ENCODE measurements at places on chromosomes 6 and 20.
A peak's percentile ranks its signal among the peaks of the same experiment; 100 is the strongest.

- DNase-seq, result no peak
Measured at GRCh38 chr6:25175196-25175595, 104.0 kb upstream of the CARMIL1 start.

- no peak for DNase-seq
Measured at GRCh38 chr20:32841632-32842031, 17.1 kb upstream of the EFCAB8 start.

- DNase-seq, result no peak
Measured at GRCh38 chr6:21061892-21062291, 527.6 kb downstream of the CDKAL1 start.

- DNase-seq, result no peak
Measured at GRCh38 chr20:4041748-4042411, 26.5 kb upstream of the RNF24 start.

DNA sequence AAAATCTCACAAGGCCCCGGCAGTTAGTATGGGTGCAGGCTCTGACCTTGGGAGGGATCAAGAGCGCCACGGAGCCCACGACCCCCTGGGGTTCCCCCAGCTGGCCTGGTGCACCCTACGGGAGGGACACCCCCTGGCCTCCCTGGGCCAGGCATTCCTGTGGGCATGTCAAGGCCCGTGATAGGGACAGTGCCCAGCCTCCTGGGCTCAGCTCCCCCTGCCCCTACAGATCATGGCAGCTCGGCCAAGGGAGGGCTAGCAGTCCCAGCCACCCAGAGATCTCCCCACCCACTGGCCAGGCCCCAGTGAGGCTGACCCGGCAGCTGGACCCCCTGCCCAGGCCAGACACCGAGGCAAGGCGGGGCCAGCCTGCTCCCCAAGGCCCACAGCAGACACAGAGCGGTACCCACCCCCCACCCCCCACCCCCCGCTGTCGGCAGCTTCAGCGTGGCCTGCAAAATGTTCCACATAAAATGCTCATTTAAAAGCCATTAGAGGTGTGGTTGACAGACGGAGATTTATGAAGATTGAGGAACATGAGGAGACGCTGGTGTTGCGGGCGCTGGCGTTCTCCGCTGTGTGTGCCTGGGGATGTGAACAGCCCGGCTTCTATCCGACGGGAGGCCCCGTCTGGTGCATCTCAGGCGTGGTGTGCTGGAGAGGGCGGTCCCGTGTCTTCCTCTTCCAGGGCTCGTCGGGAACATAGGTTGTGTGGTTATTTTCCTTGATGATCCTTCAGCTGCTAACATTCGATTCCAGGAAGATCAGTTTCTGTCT lies 188.5 kb downstream of the TAF4 start:
- no peak for DNase-seq

DNA sequence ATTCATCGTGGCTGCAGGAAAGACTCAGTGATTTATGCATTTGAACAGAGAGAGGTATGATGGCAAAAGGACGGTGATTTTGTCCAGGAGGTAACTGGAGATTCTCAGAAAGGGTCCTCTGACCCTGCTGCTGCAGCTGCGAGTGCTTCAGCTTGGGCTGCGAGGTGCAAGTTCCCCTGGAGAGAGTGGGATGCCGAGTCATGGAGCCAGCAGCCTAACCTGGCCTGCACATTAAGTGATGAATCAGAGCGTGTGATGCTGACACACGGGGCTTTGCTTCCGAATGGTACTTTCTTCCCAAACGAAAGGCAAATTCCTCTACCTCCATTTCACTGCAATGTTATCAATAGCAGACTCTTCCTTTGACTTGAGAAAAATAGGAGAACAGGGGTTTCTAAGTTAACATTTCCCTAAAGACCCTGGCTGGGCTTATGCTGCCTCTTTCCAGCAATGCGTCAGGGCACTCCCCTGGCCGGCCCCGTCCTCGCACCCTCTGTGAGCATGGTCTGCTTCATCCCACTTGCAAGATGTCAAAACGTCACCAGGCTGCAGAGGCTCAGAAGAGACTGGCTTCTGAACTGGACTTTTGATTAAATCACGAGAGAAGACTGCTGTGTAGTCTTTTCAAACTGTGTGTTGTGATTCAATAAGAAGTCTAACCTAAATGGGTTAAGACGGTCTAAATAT lies 628.0 kb upstream of the AGPAT4 start:
- no peak for DNase-seq

- no peak for DNase-seq
Measured at GRCh38 chr6:40369891-40370290, 217.3 kb downstream of the LRFN2 start.

GRCh38 chr6:163354761-163355425 lies 59.6 kb upstream of the QKI start:
- no peak for DNase-seq

DNA sequence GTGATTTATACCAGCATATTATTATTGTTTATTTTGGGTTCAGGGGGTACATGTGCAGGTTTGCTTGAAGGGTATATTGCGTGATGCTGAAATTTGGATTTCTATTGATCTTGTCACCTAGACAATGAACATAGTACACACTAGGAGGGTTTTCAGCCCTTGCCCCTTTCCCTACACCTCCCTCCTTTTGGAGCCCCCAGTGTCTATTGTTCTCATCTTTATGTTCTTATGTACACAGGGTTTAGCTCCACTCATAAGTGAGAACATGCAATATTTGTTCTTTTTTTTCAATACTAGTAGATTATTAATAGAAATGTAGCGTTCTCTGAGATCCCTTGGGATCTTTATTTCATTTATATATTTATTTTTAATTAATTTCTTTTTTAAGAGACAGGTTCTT lies 79.2 kb upstream of the MRAP2 start:
- no peak for DNase-seq

DNA sequence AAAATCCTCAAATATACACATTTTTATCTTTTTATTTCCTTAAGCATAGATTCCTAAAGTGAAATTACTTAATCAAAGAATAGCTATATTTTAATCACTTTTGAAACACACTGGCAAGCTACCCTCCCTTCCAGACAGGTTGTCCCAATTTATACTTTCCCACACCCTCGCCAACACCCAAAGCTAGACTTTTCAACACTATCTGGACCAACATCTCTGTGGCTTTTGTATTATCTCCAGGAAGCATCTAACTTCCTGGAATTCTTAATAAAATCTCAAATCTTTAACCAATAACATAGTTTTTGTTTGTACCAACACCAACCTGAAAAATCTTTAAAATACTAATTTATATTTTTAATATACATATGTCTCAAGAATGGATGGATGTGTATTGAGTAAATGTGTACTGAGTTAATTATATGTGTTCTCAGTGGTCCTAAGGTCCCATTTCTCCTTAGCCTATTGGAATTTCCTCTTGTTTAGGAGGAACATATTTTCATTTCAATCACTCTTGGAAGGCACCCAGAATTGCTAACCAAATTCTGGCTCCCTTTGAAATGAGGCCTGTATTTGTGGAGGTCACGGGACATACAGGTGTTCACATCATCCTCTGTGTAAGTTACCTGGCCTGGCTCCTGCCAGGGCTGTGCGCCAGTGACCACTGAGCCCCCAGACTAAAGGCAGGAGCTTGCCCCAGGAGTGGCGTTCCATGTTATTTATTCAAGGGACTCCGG lies 17.4 kb upstream of the GFOD1 start:
- no peak for DNase-seq

DNA sequence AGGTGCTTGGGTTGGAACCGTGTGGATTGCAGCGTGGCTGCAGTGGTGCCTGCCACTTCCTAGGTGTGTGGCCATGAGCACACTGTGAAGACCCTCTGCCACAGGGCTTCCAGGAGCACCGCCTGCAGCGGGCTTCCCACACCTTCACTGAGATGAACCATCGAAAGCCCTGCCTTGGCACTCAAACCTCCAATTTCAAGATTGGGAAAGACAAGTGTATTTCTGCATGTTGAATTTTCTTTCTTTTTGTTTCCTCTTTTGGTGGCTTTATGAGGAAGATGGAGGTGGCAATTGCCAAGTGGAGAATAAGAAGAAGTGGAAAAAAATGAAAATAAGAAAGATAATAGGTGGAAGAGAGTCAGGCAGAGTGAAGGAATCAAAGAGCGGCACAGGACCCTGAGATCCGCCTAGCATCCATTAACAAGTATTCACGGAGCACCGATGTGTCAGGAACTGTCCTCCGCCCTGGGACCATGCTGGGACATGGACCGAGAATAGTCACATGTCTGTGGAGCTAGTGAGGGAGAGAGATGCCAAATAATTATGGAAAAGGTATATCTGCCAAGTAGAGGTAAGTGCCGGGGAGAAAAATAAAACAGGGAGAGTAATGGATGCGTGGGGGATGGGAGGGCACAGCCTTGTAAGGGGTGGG lies 159.9 kb downstream of the BCAS1 start:
- no peak for DNase-seq

DNA sequence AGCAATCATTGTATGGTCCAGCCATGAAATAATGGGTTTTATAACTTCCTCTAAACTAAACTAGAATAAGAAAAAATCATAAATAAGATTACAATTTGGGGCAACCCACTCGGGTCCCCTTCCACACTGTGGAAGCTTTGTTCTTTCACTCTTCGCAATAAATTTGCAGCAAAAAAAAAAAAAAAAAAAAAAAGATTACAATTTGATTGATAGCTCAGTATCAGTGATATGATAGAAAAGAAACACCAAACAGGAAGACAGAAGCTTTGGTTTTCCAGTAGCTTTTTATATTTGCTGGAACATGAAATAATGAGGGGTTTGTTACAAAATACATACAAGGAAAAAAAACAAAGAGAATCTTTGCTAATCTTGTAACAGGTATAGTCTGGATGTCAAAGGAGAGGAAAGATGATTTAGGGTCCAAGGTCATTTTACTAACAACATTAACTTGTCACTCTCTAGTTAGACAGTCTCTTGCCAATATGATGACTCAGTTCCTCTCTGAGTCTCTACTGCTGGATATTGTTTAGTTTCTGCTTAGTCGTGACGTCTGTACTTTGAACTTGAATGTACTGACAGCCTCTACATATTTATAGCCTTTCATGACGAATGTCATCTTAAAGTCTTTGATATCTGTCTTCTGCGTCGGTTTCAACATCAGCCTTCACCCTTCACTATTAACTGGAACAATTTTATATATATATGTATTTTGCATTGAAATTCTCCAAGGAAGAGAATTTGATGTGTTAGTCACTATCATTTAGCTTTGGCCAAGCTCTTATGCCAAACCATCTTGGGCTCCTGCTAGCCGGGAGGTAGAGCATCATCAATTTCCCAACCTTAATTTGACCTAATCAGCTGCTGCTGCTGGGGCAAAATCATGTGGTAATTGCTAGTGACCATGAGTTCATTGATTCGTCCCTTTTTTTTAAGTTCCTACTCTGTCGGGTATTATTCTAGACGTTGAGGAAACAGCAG lies 213.1 kb upstream of the STXBP5 start:
- no peak for DNase-seq

DNA sequence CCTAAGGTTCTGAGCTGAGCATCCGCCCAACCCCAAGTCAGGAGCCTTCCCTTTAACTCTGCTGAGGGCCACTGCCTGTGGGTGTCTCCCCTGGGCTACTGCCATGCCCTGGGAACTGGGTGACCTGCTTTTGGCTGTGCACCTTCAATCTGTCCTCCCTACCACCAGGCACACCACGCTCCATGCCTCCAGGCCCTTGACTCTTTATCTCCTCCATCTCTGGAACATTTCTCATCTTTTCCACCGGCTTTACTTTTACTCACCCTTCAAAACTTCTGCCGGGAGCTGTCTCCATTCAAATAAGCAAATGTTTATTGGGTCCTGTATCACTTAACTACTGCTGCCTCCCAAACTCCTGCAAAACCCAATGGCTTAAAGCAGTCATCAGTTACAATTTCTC lies 83.3 kb upstream of the NHSL1 start:
- DNase-seq, result no peak

GRCh38 chr6:135097172-135097571 lies 42.5 kb upstream of the HBS1L start:
- no peak for DNase-seq

DNA sequence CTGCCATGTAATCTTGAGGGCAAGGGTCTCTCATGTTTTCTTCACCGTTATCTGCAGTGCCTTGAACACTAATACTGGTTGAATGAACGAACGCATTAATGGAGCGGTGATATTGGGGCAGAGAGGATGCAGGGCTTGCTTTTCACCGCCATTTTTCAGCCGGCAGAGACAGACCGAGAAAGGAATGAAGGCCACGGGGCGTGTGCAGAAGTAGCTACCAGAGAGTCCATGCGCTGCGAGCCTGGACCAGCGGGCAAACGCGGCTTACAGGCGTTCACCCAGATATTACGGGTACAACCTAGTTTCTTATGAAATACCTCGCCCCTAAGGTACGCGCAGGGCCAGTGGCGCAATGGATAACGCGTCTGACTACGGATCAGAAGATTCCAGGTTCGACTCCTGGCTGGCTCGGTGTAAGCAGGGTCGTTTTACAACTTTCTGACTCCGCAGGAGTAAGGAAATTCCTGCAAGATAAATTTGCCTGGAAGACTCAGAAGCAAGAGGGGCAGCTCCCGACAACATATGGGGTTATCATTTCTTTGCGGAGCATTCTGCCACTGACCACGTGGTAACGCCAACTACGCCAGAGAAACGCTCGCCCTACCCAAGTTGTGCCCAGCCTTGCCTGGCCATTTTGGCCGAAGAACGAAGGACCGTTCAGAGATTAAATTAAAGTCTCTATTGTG lies 863 bp upstream of the HMGN4 start:
- peak; percentile 89 for DNase-seq

DNA sequence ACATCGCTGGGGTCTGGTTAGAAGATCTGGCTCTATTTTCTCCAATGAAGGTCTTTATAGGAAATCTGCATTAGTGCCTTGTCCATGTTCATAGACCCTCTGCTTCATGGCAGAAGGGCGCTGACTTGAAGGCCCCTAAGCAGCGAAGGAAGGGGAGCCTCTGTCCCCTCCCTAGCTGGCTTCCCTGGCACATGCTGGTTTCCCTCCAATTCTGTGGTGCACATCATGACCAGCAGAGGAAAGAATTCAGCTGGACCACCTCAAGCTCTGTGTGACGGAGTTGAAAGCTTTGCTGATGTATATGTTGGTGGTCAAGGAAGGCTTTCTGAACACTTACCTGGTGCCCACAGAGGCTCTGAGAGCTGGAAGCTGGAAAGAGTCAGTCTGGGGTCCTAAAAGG lies 129.7 kb upstream of the MYLIP start:
- no peak for DNase-seq

GRCh38 chr6:26123947-26124780 lies 36.9 kb downstream of the HFE start:
- DNase-seq, result peak; percentile 98

DNA sequence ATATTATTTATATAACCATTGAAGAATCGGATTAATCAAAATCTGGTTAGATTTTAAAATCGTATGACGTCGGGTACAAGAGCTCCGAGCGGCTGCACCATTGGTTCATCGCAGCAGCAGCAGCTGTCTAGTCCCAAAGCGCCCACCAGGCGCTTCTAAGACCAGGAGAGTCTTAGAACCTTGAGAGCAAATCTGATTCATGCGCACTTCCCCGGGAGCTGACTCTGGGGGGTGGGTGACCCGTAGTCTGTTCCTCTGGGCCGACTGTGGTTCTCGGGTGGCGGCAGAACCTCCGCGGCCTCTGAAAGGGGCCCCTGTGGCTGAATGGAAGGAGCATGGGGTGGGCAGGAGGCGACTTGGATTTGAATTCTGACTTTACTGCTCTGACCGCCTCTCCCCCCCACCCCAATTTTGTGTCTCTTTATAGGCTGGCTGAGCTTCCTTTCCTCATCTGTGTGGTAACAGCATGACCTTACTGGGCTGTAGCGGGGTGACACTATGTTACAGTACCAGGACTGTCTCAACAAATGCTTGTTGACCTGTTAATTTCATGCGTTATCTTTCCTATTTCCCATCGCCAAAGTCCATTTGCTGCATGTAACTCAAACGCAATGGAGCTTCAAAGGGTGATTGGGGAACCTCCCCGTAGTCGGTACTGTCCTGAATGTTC lies 119.7 kb downstream of the RTN4IP1 start:
- DNase-seq, result no peak

GRCh38 chr6:117555882-117556498 lies 46.3 kb downstream of the GOPC start:
- peak; percentile 59 for DNase-seq
